NCI-H2171 treated with DMSO at 0.1 percent for 48 hours (cell line): ENCODE measurements at places on chromosomes 12 and 14.

DNA sequence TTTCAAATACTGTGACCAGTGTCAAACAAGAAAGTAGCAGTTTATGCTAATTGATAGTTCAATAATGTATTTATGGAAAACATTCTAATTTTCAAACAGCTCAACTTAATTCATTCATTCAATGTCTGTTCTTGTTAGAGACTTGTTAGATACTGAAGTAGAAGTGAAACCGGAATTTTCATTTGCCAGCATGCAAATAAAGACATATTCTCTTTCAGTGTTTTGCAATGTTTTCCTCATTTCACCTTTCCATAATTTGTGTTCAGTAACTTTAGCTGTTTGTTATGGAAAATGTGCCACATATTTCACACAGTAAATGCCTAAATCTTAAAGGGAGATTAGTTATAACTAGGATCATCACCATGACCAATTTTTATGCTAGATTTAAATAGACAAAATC is 21.2 kb downstream of the TAS2R50 start:
- DNase-seq, result no peak

DNA sequence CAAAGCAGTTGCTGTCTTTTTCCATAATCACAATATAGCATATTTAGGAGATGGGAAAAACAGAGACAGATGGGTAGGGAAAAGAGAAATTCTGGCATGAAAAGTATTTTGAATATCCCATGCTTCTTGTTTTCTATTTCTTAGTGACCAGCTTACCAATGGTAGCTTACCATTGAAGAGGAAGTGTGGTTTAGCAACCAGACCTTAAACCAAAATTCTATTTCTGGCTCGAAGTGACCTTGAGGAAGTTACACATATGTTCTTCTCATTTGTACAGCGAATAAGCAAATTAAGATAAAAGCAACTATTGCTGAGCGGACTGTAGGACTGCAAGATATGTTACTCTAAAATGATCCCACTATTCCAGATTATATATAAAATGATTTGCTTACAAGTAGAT is 82.9 kb downstream of the FGD4 start:
- peak; percentile 19 for DNase-seq

GRCh38 chr12:110233212-110233903 is 47.7 kb upstream of the ATP2A2 start:
- DNase-seq, result no peak

GRCh38 chr14:24366413-24366720 is 1.6 kb upstream of the NFATC4 start:
- no peak for DNase-seq

- DNase-seq, result no peak
Observed at GRCh38 chr12:65997056-65997455, 133.5 kb downstream of the LLPH start.

GRCh38 chr14:97414718-97415098 is 617.5 kb downstream of the VRK1 start:
- DNase-seq, result no peak

DNA sequence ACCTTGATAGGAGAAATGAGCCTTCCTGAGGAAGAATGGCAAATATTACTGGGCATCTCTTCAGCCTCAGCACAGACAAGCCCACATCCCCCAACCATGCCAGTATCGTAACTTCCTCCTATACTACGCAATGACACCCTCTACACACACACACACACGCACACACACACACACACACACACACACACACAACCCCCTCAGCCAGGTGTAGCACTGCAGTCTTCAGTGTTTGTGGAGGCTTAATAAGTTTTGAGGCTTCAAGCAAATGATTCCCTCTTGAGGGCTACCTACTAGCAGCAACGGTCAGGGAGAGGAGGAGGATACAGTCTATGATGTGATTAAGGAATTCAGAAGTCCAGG is 1.6 kb downstream of the DGKA start:
- DNase-seq, result no peak

GRCh38 chr14:99579120-99579836 is 24.7 kb downstream of the CCDC85C start:
- no peak for DNase-seq

DNA sequence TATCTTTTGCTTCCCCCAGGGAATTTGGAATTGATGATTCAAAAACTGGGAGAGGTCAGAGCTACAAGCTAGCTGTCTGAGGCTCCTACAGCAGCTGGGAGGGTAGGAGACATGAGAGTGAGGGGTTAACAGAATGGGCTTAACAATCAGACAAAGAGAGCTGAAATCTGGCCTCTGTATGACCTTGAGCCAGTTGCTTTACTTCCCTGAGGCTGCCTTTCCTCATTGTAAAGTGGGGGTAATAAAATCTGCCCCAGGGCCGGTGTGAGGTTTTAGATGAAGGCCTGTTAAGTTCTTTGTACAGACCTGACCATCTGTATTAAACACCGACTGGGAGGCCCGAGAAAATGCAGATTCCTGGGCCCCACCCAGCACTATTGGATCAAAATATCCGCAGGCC is 164.3 kb upstream of the NOS1 start:
- no peak for DNase-seq

DNA sequence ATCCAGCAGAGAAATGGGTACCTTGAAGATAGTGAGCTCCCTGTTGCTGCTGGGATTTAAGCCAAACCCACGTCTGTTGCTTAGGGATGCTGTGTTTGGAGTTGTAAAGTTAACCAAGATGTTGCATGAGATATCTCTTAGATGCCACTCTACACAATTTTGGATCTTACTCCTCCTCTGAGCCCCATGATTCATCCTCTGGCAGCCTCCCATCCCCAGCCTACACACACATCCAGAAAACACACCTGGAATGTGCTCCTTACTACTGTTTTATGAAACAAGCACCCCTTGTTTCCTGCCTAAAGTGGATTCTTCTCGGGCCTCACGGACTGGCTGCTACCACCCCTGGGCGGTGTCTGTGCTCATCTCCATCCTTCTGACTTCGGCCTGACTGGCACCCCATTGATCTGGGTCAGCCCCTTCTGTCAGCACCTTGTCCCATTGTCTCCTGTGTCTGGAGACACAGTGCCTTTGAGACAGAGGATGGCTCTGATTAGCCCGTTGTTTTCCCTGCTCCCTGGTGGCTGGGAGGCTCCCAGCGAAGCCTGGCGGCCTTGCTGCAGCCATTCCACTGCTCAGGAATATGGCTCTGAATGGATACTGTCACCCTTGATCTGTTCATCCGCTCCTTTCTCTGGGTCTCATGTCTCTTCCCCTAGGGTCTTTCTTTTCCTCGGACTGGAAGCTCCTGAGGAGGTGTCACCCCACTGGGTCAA is 24.3 kb downstream of the TSPAN9 start:
- DNase-seq, result no peak

DNA sequence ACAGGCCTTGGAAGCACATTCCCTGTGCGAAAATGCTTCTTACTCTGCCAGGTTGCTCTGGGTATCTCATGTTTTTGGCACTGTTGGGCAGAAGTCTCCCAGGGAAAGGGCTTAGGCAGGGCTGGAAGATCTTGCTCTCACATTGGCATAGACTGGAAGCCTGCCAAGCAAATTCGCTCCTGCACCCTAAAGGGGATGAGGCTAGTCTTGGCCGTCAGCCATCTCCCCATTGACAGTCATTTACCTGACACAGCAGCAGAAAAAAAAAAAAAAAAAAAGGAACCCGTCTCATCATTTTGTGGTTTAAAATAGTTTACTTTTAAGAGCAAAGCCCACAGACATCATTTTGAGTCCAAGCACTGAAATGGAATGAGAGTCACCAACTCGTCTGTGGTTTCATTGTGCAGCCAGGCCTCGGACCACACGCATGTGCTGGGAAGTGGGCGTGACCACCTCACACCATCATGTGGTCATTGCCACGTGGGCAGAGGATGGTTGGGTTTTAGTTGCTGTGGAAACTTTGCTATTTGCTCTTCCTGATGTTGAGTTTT is 84.8 kb downstream of the NRXN3 start:
- peak; percentile 87 for DNase-seq

DNA sequence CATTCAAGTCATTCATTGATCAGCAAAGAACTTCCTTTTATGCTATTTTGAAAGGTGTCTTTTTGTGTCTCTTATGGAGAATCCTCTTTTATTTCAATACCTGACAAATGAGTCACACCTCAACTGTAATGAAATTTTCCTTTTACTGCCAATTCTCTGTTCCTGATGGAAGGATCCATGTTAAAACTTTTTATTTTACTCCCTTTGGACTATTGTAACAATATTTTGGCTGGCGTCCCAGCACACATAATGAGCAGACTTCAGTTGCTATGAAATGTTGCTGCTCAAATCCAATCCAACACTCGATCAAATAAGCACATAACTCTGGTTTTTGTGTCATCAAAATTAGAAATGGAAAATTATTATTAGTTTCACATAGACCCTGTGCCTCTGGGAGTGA is 21.9 kb upstream of the SLC15A5 start:
- DNase-seq, result no peak

GRCh38 chr14:77103951-77104350 is 5.9 kb downstream of the CIPC start:
- no peak for DNase-seq

- DNase-seq, result no peak
Observed at GRCh38 chr14:75489480-75489837, 32.8 kb upstream of the BATF start.

- no peak for DNase-seq
Observed at GRCh38 chr14:63014621-63015020, 30.6 kb downstream of the KCNH5 start.

DNA sequence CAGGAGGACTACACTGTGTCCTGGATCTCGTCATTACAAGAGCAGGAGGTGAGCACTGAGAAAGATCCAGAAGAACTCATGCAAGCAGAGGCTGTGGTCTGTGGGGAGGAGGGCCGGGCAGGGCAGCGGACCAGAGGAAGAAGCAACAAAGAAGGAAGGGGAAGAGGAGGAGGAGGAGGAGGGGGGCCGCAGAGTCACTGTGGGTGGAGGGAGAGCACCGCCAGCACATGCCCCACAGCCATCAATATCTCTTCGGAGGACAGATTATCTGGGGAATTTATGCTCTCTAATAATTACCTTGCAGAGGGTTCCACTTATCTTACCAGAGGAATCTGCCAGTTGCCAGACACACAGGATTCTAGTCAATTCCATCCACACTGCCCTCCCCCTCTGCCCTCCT is 105.6 kb downstream of the DPF3 start:
- DNase-seq, result no peak

DNA sequence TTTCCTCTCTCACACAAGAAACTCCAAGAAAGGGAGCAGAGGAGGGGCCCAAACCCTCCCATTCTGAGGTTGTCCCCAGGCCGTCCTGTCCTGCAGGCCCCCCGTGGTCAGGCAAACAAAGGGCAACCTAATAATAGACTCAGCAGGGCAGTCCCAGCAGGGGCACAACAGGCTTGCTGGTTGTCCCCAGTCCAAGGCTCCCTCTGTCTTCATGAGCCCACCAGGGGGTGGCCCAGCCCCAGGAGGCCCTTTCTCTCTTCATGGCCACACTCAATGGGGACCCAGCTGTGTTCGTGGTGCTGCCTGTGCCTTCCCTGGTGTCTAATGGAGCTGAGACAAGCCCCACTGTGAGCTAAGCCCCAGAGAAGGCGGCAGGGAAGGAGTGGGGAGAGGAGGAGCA is 359.9 kb downstream of the ADGRD1 start:
- DNase-seq, result no peak

GRCh38 chr12:6752167-6752920 is 597 bp downstream of the MLF2 start:
- DNase-seq, result peak; percentile 87

DNA sequence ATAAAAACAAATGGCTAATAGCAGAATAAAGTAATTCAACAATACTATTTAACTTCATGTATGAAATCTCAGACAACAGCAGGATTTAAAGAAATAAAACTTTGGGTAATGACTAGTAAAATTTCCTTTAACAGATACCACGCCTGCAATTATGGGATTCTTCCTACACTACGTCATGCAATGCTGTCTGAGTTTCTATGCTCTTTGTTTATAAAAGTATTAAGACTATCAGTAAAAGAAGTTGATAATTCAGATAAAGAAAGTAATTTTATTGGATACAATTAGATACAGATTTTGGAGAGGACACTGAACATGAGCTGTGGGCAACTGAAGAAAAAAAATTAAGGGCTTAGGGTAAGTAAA is 308.4 kb upstream of the LRFN5 start:
- no peak for DNase-seq

DNA sequence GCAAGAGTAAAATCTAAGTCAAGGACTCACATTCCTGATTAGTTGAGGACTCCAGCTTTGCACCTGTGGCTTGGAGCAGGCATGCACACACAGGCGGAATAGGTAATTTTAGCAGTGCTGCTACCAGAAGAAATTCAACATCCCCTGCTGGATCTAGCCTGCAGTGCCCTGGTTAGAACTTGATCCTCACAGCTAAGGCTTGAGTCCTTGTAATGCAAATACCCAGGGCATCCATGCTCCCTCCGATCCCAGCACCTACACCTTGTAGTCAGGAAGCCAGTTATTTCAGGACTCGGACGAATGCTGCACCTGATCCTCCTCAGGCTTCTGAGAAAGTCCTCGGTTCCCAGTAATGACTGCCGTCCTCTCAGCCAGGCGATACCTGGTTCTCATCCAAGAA is 309.0 kb upstream of the AMIGO2 start:
- no peak for DNase-seq

DNA sequence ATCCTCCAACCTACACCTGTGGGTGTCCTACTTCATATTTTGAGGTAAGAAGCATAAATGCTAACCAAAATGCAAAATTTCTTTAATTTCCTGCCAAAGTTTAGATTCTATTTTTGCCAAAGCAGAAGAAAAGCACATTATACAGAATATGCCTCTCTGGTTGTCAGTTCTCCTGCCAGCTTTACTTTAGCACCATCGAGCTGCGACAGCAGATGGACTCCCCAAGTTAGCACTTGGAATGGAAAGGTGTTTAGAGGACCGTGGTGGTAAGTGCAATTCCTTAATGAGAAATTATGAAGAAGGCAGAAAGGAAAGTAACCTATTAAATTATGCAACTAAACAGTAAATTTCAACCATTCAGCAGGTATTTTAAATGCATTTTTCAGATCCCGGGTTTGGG is 326.6 kb downstream of the RERGL start:
- no peak for DNase-seq

DNA sequence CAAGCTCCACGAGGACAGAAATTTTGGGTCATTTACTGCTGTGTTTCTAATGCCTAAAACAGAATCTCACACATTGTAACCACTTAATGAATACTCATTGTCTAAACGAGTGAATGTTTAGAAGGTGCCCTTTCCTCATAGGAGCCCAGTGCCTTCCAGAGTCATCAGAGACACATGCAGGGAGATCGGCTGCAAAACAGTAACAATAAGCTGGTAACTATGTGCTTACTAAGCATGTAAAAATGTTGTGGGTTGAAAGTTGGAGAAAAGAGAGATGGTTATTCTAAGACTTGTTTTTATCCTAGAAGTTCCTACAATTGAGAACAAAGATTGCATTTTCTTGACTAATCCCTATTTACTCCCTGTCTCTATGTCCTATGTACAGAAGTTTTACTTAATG is 7.4 kb downstream of the TESPA1 start:
- no peak for DNase-seq

DNA sequence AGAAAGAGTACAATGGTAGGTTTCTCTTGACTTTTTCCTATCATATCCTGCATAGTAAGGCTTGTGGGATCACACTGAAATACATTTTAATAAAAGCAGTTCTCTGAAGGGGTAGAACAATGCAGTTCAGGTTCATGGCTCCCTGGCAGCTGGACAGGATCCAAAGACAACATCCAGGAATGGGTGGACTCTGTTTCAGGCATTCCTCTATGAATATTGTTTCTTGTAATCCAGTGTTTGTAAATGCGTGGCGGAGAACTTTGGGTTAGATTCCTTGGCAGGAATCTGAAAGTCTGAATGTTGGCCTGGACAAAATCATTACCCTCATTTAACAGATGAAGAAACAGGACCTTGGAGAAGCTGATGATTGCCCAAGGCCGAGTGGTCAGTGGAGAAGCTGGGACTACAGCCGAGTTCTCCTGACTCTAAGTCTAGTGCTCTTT is 43.5 kb downstream of the SYNE2 start:
- no peak for DNase-seq
